ENCODE measurements at places on chromosomes 3 and 15. TPM values are rescaled to one million over a fixed set of nuclear protein-coding genes. Genes with fewer than 3 reads are reported as not detected.

- H3K36me3 ChIP-seq, result no peaks in the 10 kb centered on the region
- H3K27ac ChIP-seq, result no peak overlapping the region
- H3K4me3 ChIP-seq, result no peak overlapping the region
These were observed 12.3 kb downstream of the TM4SF18 start for GRCh38 chr3:149321136-149321535.

GRCh38 chr15:55907797-55908196 is 85.6 kb downstream of the NEDD4 start:
- DNase-seq, result peak; percentile 81
- H3K4me1 ChIP-seq, result peaks cover 50% of the 10 kb centered on the region
- H3K27ac ChIP-seq, result peak overlapping the region; percentile 89
- no peak overlapping the region for H3K4me3 ChIP-seq

- peak; percentile 39 for DNase-seq
- peak overlapping the region; percentile 98 for H3K4me3 ChIP-seq
- peak overlapping the region; percentile 100 for H3K27ac ChIP-seq
- H3K4me1 ChIP-seq, result peaks cover 34% of the 10 kb centered on the region
- no peaks in the 10 kb centered on the region for H3K27me3 ChIP-seq
These were observed 2.1 kb downstream of the TRA2B start for GRCh38 chr3:185935465-185936272.

DNA sequence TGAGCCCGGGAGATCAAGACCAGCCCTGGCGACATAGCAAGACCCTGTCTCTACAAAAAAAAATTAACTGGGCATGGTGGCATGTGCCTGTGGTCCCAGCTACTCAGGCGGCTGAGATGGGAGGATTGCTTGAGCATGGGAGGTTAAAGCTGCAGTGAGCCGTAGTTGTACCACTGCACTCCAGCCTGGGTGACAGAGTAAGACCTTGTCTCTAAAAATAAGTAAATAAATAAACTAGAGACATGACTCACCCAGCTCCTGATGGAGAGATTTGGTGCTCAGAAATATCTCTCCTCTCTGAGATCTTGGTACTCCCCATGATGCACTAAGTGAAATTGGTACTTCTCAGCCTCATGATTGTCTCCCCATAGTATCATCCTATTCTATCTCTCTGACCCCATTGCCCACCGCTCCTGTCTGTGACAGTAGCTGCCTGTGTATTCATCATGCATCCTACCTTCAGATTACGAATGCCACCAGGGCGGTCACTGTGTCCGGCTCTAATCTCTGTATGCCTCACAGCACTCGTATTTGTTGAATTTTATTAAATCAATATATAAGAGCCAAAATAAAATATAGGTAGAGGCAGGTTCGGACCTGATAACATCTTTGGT is 50.9 kb downstream of the ABHD2 start:
- H3K4me3 ChIP-seq, result no peak overlapping the region
- H3K27ac ChIP-seq, result no peak overlapping the region
- peaks cover 12% of the 10 kb centered on the region for H3K36me3 ChIP-seq
- peaks cover 11% of the 10 kb centered on the region for H3K4me1 ChIP-seq

The TLR9 gene
- total RNA-seq, result not detected

The PLCB2 gene
- 0.15 TPM for total RNA-seq

Measured in MCF 10A (cell line).